ENCODE measurements at places on chromosomes 6 and 20.

GRCh38 chr6:151290877-151291721, 51.3 kb downstream of the AKAP12 start:
- no peak for DNase-seq

- no peak for DNase-seq
Observed at GRCh38 chr6:151916680-151917164, 109.2 kb downstream of the ESR1 start.

DNA sequence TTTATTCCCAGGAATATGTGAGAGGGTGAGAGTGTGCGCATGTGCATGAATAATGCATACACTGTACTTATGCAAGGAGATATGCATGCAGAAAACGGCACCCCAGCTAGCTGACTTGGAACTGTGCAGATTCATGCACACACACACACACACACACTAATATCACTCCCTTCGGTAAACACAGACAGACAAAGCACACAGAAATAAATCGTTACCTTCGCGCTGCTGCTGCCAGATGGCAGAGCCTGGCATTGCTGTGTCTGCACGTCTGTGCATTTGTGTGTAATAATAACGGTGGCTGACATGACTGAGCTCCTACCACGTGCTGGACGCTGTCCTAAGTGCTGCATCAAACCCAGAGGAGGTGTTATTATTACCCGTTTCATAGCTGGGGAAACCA, 36.8 kb downstream of the PREX1 start:
- no peak for DNase-seq

DNA sequence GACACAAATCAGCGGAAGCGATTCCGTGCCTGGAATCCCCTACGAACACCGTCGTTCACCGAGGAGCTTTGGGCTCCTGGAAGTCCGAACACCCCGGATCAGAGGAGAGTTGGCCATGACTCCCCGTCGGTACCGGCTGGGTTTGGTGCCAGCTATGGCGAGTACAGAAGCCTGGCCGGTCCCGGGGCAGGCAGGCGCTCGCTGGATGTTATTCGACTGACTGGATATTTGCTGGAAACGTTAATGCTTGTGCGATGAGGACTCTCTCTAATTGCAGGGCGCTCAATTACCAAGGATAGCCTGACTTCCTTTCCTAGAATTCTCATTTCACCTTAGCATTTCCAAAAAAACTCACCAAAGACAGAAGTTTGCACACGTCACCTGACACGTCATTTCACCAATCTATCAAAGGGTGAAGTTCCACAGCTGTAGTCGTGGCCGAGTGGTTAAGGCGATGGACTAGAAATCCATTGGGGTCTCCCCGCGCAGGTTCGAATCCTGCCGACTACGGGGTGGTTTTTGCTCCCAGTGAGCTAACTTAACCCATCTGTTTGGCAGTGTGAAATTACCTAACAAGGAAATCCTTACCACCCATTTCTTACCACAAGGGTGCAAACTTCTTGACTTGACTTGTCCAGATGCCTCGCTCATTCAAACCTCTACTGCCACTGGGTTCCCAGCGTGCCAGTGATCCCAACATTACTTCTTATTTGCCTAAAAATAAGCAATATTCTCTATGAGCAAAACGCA, 22.7 kb upstream of the ZNF184 start:
- DNase-seq, result peak; percentile 34

GRCh38 chr6:130421585-130421984, 55.8 kb downstream of the TMEM200A start:
- no peak for DNase-seq

GRCh38 chr20:61015602-61016001, 236.5 kb upstream of the CDH4 start:
- no peak for DNase-seq

- no peak for DNase-seq
Observed at GRCh38 chr6:39839445-39839844, 47.3 kb downstream of the DAAM2 start.

GRCh38 chr6:108174371-108175175, 8.8 kb downstream of the NR2E1 start:
- peak; percentile 15 for DNase-seq

DNA sequence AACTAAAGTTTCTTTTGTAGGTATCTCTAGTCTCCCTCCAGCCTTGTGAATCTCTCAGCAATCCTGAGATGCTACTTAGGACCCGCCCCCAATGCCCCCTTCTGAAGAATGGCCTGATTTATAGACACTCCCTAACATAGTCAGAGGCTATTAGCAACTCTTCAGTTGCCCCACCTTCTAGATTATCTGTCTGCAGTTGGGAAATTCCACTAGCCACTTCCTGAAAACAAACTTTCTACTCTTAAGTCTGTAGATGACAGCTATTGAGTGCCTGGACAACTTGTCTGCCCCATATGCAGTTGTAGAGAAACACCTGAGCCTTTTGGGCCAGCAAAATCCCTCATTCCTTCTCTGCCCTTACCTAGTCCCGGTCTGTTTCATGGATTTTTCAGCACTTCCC, 188.2 kb upstream of the PREP start:
- DNase-seq, result peak; percentile 50

- no peak for DNase-seq
Observed at GRCh38 chr20:47019121-47019824, 124.6 kb downstream of the EYA2 start.

DNA sequence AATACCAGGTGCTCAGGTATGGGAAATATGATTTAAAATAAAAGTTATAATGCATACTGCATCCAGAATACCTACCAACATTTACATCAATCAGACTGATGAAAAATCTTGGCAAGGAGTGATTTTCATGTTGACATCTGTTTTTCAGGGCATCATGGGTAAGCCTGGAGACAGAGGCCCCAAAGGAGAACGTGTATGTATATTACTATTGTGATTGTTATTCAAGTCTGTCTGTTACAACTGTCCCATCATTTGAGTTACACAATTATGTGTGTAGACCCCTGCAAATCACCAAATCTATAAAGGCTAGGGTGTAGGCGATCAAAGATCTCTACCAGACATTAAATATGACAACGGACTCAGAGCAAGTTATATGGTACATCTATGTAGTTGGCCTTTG, 118.2 kb downstream of the COL9A1 start:
- DNase-seq, result no peak

DNA sequence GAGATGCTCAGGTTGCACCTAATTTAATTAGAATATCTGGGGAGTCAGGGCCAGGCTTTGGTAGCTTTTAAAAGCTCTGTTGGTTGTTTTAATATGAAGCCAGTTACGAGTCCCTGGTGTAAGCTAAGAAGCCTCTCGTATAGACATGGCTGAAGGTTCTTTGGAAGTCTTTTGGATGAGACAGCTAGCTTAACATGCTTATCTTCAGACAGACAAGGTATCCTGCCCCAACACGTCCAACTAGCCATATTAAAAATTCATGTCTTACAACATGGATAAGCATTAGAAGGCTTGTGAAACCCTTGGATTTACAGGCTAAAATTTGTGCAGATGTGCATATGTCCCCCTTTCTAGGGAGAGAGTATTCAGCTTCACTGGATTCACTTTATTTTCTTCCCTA, 105.7 kb upstream of the KCNK16 start:
- DNase-seq, result no peak

- no peak for DNase-seq
Observed at GRCh38 chr6:22699151-22699550, 129.8 kb downstream of the HDGFL1 start.

DNA sequence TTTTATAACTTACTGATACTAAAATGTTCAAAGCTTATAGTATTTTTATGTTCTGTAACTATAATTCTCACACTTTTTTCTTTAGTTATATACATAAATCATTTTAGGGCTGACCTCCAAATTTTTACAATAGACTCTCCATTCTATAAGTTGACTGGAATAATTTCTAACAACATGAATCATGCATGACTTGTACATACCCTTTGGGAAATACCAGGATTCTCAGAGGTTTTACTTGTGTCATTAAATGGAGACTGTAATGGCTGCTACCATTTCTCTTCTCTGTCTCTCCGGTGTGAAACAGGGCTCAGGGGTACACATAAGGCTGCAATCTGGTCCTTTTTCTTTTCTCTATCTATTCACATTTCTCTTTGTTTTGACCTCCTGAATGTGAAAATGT, 222.2 kb upstream of the FLRT3 start:
- DNase-seq, result no peak

GRCh38 chr20:19644085-19644484, 114.0 kb upstream of the RIN2 start:
- no peak for DNase-seq

DNA sequence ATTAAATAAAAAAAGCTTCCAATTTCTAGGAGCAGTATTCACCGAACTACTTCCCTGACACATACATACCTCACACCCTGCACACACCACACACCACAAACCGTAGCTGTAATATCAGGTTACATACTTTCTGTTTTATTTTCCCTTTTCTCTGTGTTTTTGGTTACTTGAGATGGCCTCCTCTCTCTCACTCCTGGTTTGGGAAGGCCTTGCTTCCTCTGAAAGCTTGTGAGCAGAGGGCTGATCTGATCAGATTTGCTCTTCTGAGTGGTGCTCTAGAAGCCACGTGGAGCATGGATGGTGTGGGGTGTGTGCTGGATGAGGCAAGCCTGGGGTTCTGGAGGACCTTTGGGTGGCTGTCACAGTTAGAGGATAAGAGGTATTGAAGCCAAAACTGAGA, 20.9 kb downstream of the UTRN start:
- peak; percentile 46 for DNase-seq

DNA sequence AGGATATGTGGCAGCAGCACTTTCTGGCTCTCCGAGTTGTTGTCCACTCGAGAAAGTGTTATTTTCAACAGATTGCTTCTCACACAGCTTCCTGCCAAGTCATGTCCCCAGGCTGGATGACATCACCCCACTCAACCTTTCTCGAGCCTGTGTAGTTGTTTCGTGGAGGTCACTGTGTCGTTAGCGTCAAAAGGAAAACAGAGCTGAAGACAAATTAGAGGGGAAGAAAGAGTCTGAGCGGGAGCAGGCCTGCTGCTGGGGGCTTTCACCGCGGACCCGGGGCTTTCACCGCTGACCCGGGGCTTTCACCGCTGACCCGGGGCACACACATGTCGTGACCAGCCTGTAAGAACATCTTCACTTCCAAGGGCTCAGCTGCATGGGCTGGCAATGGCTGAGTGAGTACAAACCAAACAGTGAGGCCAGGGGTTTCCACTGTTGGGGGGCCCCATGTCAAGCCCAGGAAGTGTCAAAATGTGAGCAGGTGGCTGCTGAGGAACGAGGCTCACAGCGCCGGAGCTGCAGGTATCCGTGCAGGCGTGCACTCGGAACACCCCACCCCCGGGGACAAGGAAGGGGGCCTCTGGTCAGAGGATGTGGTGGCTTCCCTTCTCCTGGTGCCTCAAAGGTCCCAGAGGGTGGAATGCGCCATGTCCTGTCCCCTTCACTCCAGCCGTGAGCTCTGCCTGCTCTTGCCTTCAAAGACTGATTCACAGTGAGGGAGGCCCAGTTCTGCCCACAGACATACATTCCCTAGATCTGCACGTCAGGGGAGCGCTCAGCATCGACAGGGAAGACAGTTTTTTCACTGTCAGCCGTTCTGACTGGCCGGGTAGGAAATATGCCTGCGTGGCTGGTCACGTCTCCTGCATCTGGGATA, 365.9 kb downstream of the TAF4 start:
- DNase-seq, result no peak

GRCh38 chr6:158501360-158502262, 58.3 kb upstream of the TMEM181 start:
- DNase-seq, result no peak

GRCh38 chr6:45822873-45823272, 192.8 kb downstream of the CLIC5 start:
- DNase-seq, result no peak

DNA sequence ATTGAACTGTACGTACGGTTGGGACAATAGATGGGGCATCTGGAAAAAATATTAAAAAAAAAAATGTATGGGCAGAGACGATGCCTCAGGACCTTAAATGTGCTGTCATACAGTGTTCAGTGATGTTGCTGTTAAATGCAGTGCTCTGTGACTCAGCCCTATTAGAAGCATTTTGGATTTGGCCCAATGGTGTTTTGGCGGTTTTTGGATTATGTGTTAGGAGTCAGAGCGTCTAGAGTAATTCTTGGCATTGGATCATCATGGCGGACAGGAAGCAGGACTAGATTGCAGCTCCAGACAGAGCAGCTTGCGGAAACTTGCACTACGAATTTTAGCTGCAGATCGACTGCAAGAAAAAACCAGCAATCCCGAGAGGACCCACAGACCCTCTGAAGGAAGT, 280.0 kb downstream of the SOX4 start:
- no peak for DNase-seq

GRCh38 chr20:59823030-59823423, 110.4 kb downstream of the SYCP2 start:
- no peak for DNase-seq

GRCh38 chr6:148136586-148136985, 206.1 kb upstream of the SASH1 start:
- no peak for DNase-seq

GRCh38 chr20:13676682-13677081, 38.0 kb upstream of the TASP1 start:
- DNase-seq, result no peak

GRCh38 chr20:61271312-61272231, 19.5 kb downstream of the CDH4 start:
- DNase-seq, result no peak

GRCh38 chr20:41958391-41958790, 340.2 kb upstream of the CHD6 start:
- no peak for DNase-seq

DNA sequence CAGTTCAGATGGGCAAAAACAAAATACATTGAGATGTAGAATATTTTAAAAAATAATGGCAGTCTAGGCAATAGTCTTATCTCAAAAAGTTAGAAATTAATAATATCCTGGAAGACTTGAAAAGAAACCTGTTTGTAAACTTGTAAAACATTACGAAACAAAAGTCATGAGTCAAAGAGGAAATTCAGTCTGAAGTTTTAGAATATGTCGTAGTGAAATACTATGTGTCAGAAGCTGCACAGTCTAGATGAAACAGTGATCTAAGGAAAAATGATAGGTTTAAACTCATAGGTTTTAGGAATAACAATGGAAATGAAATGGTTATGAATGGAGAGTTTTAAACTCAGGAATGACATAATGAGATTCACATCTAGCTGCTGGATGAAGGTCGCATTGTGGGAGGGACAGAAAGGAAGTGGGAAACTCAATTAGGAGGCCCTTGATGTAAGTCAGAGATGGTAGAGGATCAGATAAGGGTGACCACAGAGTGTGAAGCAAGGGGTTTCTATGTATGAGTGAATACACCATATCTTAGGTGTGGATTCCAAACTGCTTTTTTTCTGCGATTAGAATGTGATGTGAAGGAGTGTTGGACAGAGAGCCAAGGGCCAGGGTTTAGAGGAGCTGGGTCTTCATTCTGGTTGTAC, 2.8 kb downstream of the SNRPB2 start:
- peak; percentile 33 for DNase-seq

- no peak for DNase-seq
Observed at GRCh38 chr6:4678506-4679300, 97.5 kb upstream of the CDYL start.

GRCh38 chr20:39489986-39490560, 527.9 kb downstream of the DHX35 start:
- no peak for DNase-seq

DNA sequence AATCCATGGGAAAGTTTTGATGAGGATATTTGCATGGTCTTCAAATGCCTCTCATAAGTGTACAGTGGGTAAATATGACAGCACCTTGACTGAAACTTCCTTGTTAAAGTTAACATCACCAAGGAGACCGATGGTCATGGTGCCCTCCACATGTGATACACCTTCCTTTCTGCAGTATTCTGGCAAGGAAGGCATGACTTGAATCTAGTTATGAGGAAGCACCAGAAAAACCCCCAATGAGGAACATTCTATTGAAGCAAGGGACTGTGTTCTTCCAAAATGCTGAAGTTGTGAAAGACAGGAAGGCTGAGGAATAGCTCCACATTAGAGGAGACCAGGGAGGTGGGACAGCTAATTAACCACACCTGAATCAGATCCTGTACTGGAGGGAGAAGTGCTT, 118.3 kb downstream of the SLC24A3 start:
- DNase-seq, result no peak
